ENCODE measurements at places on chromosomes 4 and X.

DNA sequence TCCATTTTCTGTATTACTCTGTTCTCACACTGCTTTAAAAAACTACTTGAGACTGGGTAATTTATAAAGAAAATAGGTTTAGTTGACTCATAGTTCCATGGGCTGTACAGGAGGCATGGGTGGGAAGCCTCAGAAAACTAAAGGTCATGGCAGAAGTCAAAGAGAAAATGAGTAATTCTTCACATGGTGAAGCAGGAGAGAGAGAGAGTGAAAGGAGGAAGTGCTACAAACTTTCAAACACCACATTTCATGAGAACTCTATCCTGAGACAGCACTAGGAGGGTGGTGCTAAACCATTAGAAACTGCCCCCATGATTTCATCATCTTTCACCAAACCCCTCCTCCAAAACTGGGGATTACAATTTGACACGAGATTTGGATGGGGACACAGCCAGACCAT is 108.0 kb upstream of the PBDC1 start:
- DNase-seq: no peak

DNA sequence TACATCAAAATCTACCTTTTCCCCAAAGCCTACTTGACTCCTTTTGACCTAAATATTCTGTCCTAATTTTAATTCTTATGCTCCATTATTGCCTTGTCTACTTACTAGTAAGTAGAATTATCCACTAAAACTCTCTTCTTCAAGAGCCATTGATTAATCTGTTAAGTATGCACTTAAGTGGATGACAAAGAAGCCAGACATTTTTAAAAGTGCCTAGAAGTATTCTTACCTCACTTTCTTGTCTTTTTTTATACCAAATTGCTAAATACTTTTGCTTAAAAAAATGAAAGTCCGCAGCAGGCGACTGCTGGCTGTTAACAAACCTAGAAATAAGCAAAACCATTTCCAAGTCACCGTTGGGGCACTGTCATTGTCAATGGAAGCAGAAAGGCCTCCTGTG is 20.1 kb upstream of the FRMPD4 start:
- DNase-seq: no peak

GRCh38 chr4:24057915-24058559 is 168.2 kb upstream of the PPARGC1A start:
- DNase-seq: no peak

DNA sequence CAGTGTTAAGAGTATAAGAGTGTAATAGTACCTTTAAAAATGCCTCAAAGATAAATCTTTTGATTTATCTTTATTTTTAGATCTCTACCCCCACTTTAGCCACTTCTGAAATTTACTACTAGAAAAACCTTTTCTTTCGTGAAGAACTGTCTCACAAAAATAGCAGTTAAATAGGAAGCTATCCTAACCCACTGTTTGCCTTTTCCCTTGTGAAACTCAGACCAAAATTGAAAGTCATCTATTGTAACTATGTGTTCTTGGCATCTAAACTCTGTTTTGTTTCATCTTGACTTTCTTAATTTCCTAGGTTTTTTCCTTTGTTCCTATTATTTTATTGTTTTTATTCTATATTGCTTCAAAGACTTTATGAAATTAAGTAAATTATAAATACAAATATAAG is 7.8 kb upstream of the TMEM144 start:
- DNase-seq: no peak

GRCh38 chrX:139530550-139530949 is at the start of gene F9:
Gene F9 (plus strand): TSS chrX:139530739. CDS start chrX:139530765, 26 bp downstream.
- no peak for DNase-seq

DNA sequence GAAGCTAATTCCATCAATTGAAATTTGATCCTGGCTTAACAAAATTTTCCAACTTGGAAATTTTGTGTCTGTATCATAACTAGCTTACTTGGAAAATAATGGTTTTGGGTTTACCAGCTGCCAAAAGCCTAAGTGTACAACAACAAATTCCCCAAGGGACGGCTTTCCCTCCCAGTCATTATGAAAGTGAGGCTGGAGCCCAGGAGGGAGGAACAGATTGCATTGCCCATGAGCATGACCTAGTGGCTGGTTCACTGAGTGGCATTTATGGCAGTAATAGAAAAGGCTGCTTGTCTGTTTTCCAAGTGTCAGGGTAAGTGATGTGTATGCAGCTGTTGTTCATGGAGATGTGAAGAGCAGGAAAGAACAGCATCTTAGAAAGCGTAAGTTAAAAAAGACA is 70.8 kb upstream of the HHIP start:
- DNase-seq: no peak

DNA sequence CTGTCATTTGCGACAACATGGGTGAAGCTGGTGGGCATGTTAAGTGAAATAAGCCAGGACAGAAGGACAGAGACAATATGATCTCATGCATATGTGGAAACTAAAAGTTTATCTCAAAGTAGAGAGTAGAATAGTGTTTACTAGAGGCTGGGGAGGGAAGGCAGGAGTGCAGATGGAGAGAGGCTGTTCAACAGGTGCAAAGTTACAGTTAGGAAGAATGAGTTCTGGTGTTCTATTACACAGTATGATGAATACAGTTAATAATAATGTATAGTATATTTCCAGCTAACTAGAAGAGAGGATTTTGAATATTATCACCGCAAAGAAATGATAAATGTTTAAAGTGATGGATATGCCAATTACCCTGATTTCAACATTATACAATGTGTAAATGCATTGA is 69.8 kb downstream of the FBXL5 start:
- DNase-seq: no peak

DNA sequence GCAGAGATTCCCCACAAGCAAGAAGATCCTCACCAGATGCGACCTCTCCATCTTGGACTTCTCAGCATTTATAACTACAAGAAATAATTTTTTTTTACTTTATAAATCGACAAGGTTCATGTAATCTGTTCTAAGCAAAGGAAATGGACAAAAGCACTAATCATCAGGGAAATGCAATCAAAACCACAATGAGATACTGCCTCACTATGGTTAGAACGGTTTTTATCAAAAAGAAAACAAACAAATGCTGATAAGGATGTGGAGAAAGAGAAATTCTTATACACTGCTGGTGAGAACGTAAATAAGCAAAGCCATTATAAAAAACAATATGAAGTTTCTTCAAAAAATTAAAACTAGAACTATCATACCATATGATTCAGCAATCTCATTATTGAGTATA is 1382.6 kb downstream of the ARAP2 start:
- no peak for DNase-seq

GRCh38 chr4:87659247-87659931 is 9.3 kb downstream of the DMP1 start:
- DNase-seq: no peak

- DNase-seq: peak; percentile 48
Observed at GRCh38 chr4:122658818-122659295, 38.0 kb upstream of the IL21 start.

GRCh38 chr4:1993169-1993516 is 15.6 kb downstream of the NELFA start:
- DNase-seq: no peak

DNA sequence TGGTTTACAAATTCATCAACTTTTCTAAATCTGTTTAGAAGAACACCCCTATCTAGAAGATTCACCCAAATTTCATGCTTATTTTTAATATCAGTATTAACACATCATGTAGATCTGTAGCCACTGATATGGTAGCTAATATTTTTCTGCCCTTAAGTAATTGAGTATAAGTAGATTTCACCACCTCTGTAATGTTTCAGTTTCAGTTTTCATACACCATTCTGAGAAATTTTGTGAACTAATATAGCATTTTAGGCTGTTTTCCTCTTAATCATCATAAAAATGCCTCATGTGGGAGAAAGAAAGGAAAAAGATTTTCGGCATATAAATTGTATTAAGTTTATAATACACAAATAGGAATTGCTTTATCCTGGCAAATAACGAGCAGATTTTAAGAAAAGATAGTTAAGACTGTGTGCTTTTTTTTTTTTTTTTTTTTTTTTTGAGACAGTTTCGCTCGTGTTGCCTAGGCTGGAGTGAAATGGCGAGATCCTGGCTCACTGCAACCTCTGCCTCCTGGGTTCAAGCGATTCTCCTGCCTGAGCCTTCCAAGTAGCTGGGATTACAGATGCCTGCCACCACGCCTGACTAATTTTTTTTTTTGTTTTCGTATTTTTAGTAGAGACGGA is 21.4 kb upstream of the RBPJ start:
- peak; percentile 44 for DNase-seq

DNA sequence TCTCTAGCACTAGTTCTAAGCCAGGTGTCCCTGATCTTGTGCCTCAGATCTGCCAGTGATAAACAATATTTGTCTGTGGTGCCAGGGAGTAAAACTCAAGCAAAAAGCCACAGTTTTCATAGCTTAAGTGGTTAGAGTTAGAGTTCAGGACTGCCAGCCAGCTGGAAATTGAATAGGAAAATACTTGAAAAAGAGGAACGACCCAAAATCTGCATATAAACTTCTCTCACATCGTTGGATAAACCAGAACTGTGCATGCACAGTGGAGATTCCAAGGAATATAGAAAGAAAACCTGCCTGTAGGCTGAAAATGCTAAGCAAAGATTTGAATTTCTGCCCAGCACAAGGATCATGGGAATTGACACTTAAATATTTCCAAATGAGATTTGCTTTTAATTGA is 35.0 kb upstream of the GNPDA2 start:
- DNase-seq: no peak

DNA sequence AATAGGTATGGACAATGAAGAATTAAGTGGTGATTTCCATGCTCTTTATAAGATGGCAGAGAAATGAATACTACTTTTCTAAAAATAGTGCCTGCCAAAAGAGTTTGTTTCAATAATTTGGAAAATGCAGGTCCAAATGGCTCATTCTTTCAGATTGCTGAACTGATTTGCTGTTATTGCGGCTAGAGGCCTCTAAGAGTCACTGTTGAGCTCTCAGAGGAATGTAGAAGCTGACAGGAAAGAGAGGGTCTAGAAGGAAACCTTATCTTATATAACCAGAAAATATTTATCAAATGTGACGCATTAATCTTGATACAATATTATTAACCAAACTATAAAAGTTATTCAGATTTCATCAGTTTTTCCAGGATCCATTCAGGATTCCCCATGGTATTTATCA is 65.7 kb upstream of the PAGE1 start:
- DNase-seq: no peak

DNA sequence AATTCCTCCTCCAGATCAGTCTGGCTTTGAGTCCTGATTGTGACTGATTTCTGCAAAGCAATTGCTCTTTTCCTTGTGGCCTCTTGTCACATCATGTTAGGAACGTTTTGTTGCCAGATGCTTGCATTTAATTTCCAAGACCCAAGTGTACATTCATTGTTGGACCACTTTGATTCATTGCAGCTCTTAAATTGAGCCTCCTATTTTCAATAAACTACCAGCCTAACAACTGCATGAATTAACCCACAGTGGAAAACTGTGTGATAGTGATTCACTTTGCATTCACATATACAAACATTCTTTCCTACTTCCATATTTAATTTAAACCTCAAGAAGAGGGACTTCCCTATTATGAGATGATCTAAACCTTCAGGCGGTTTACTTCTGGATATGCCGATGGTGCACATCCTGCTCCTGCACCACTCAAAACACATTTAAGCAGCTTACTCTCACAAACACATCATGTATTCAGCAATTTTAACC is 118.4 kb downstream of the AFF1 start:
- DNase-seq: no peak

DNA sequence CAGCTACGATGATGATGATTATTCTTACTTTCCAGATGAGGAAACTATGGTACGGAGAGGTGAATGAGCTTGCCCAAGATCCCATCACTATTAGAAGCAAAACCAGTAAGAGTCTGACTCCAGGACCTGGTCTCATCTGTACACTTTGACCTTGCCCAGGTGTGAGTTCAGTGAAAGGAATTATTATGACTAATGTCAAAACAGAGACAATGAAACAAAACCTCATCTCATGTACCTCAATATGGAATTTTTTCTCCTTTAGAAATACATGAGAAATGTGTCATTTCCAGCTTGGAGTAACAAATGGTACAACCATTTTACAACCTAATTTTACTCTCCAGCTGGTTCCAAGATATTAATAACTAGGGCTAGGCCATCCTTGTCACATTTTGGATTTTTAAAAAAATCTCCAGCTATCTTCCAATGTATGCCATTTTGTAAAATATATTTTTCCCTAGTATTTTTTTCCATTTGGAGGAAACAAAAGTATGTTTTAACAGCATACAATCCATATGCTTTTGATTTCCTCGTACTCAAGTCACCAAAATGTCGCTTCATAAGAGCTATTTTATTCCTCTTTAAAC is 213.8 kb downstream of the PTTG2 start:
- no peak for DNase-seq

GRCh38 chr4:3822230-3822947 is 56.2 kb downstream of the ADRA2C start:
- DNase-seq: no peak

DNA sequence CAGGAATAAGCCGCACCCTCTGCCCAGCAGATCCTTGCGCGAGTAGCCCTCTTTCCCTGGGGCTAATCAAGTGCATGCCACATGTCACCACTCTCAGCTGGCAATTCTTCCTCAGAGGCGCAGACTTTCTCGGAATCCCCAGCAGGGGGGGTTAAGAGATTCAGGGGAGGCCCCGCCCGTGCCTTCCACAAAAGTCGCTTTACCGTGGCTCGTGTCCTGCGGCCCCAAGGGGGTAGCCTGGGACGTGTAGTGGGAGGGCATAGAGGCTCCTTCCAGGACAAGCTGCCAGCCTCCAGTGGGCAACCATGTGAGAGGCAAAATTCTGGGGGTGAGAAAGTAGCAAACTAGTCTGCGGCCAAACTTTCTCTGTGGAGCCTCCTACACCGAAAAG is 652 bp downstream of the SRPX start:
- DNase-seq: peak; percentile 10

DNA sequence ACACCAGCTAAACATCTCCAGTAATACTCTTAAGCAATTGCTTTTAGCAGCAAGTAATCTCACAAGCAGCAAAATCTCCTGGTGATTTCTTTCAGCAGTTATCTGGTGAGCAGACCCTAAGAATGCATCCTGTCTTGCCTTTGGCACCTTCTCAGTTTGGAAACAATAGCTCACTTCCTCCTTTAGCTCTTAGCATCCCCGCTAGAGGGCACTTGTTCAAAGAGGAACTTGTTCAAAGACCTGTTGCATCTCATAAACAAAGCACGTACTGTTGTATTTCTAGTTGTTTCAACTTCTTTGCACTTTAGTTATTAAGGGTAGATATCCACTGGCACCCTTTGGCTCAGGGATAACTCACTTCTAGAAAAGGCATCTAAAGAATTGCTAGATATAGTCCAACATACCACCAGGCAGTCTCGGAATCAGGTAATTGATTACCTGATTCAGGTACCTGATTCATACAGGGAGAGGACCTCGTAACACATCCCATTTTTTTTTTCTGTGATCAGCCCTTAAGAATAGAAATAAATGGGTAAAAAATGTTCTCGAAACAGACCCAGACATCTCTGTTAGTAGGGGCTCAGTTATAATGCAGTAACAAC is 81.9 kb upstream of the QRFPR start:
- peak; percentile 17 for DNase-seq
